ENCODE measurements at places on chromosomes 5 and 9. TPM values are rescaled to one million over a fixed set of nuclear protein-coding genes. Genes with fewer than 3 reads are reported as not detected.

DNA sequence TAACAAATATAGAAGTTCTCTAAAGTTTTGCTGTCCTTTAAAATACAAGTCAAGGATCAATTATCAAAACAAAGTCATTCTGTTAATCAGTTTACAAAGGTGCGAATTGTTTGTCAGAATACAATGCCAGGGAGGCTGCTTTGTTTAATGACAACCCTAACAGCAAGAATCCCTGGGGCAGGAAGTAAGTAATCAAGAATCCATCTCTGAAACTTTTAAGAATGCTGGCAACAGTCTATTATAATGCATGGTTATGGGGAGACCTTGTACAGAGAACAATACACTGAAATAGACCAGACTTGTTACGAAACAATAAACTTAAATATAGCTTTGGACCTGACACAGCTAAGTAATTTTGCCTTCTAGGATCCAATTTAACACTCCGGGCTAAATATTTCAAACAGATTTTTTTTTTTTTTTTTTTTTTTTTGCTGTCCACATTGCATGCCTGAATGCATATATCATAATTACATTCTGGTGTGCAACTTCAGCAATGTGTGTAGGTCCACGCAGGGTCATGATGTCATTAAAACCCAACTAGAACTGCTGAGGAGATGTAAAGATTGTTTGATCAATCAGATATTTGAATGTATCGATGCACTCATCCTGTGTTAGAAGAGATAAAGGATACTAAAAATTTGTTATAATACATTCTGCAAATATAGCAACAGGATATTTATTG, 421.3 kb downstream of the CETN3 start:
- DNase-seq, result no peak

GRCh38 chr5:144183254-144183889, 12.7 kb downstream of the KCTD16 start:
- peak; percentile 38 for DNase-seq

DNA sequence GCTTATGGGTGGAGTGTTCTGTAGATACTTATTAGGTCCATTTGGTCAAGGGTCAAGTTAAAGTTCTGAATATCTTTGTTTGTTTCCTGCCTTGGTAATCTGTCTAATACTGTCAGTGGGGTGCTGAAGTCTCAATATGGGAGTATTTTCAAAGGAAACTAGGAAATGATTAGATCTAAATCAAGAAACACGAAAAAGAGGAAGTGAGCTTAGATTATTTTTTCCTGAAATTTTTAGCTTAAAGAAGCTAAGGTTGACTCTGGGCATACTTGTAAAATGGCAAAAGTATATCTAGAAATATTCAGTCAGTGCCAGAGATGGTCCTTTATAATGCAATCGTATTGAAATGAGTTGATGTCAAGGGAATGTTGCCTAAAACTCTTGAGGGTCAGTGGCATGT, 313.5 kb downstream of the ICE1 start:
- DNase-seq, result no peak

DNA sequence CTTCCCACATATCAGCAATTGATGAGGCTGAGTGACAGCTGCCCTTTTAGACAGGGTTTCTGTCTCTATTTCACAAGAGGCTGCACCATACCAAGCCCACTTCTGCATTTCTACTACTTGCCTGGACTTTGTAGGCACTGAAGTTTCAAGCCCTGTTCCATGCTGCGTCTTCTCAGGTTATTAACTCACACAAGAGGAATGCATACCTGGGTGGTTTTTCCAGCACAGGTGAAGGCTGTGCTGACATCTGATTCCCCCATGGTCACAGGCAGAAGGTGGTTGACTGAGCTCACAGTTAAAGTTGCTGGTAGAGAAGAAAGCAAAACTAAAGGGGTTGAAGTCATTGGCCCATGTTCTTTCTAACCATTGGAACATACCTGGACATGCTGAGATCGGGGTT, 86.6 kb downstream of the MAMDC2 start:
- DNase-seq, result no peak

DNA sequence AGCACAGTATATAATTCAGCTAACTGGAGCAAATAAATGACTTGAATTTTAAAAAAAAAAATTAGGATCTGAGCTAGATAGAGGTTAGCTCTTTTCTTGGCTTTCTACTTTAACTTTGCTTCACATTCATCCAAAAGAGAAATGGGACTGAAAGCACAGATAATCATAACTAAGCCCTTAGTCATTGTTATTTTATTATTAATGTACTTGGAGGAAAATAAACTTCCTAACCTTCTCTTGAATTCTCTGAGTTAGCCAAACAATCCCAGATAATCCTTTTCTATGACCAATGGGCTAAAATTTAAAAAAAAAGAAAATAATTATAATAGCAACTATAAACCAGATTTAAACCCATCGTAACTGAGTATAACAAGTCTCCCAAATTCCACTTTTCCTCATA, 57.6 kb upstream of the RASA1 start:
- no peak for DNase-seq

DNA sequence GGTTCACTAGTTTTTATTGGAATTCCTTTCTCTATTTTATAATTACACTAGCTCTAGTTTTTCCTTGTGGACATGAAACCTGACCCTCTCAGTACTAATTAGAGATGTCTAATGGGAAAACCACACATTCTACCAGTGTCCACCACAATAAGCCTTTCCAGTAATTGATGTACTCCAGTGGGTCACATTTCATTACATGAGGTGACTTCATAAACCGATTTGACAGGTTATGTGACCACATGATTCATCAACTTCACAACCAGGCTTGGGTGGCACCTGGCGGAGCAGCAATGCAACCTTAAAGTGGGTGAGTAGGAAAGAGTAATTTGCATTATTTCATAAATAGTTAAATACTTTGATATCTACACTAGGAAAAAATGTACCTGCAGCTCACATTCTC, 284.2 kb upstream of the ADAMTS16 start:
- no peak for DNase-seq

- no peak for DNase-seq
These were observed 21.3 kb upstream of the KIAA1958 start for GRCh38 chr9:112465352-112465751.

- peak; percentile 38 for DNase-seq
These were observed 109.4 kb downstream of the PSD2 start for GRCh38 chr5:139904816-139905661.

GRCh38 chr5:73459366-73459765, 10.8 kb upstream of the FOXD1 start:
- no peak for DNase-seq

GRCh38 chr5:139788294-139788910, 7.2 kb upstream of the PSD2 start:
- no peak for DNase-seq

DNA sequence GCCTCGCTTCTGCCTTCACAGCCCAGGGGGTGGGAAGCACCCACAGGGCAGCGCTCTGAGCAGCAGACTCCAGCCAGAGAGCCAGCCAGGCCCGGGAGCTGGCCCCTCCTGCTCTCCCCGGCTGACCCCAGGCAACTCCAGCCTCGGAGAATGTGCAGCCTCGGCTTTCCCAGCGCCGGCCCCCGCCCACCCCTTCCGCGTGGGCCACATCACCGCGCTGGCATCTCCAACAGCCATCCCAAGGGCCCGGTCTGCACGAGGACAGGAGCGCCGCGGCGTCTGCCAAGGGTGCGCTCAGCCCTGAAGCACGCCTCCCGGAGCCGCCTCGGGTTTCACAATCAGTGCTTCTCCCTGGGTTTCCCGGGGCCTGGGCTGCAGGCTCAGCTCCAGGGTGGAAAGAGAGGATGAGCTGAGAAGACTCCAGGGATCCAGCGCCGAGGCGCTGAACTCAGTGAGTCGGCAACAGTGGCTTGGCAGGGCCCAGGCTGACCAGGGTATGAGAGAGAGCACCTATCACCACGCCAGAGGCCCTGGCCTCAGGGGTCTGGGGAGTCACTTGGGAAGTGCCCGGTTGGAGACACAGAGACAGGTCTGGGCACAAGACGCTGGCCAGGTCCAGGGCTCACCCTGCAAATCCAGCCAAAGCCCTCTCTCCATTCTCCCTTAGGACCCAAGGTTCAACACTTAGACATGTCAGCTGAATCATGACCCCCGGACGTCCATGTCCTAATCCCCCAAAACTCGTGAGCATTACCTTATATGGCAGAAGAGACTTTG, 79.6 kb downstream of the ADAMTS2 start:
- DNase-seq, result no peak

Gene CRHBP
- total RNA-seq, result not detected

Gene MED7
- total RNA-seq, result 14.0 TPM

Gene TRAF2
- 23.6 TPM for total RNA-seq

Gene LECT2
- not detected for total RNA-seq

Data from SJCRH30 (cell line).